ENCODE measurements at places on chromosomes 3 and 15.

DNA sequence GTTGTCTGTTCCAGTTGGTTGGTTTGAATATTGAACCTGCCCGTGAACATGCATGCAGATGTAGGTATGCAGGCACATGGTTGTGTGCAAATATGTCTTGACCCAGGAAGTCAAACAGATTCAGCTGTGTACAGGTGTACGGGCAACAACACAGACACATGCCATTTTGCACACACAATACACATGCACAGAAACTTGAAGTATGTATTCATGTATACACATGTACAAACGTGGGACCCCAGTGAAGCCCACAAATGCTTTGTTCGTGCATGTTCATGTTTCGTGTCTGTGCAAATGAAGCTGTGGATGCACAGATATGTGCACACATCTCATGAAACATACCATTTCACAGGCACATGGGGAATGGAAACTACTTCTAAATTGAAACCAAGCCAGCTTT is 30.7 kb downstream of the IDH3A start:
- no peak for DNase-seq

DNA sequence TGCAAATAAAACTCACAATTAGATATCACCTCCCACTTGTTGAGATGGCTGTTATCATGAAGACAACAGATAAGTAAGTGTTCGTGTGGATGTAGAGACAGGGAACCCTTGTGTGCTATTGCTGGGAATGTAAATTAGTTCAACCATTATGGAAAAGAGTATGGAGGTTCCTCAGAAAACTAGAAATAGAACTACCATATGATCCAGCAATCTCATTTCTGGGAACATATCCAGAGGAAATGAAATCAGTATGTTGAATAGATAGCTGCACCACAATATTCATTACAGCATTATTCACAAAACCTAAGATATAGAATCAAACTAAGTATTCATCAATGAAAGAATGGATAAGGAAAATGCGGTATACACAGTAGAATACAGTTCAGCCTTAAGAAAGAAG is 418.7 kb upstream of the CNTN6 start:
- DNase-seq = no peak

- DNase-seq = no peak
These were observed 23.7 kb downstream of the OXNAD1 start for GRCh38 chr3:16288664-16289063.

GRCh38 chr3:102297072-102297658 is 137.7 kb upstream of the ZPLD1 start:
- no peak for DNase-seq
